ENCODE measurements at places on chromosomes 2 and 18.

DNA sequence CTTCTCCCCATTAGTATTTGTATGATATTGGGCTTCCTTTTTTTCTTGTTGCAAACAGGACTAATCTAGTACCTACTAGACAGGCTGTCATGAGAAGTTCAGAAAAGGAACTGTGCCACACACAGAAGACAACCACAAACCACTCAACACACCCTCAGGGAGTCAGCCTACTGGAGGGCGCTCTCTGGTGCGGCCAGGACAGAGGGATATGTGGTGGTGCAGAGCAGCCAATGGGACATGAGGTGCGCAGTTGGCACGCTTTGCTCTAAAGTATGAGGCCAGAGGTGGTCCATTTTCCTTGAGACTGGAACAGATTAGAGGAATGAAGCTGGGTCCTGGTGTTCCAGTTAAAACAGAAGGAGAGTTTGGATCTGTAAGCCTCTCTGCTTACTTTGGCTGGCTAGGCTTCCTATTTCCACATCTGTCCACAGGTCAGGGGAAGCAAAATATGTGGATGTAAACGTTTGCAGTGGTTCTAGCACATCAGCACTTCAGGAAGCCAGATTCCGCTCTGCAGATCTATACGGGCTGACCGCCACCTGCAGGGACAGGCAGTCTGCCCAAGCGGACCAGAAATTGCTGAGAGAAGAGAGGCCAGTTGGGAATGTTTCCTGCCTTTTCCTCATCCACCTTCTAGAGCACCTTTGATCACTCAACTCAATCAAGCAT lies 114.1 kb downstream of the GFPT1 start:
- DNase-seq: no peak

DNA sequence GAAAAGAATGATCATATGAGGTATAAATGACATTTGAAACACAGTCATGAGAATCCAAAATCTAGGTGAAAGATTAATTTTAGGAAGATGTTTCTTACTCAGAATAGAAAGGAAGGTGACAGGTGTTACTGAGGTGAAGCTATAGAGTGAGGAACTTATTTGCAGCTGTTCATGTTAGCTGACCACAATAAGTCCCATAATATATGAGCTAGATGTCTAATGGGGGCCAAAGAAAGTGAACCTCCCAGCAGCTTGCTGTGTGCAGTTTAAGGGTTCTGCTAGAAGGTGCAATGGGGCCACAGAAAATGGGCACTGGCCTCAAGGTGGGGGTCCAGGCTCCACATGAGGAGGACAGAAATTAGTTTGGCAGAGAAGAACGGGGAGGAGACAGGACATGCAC lies 1374.9 kb upstream of the CRIM1 start:
- DNase-seq: no peak

DNA sequence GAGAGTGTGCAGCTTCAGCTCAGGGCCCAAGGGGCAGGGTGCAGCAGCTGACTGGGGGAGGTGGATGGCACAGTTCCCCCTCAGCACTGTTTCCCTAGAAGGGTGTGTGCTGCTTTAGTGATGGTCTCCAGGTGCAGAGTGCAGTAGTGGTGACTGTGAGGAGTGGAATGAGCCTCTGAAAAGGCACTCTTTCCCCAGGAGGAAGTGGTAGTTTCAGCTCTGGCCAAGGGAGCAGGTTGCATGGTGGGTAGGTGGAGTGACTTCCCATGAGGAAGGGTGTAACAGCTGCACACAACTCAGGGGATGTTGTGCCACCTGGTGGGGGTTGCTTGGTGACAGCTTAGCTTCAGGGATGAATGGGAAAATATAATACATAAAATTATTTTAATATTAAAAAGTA lies 251.5 kb upstream of the NXPH2 start:
- DNase-seq: no peak

- DNase-seq: no peak
Measured at GRCh38 chr2:611519-611918, 65.7 kb downstream of the TMEM18 start.

DNA sequence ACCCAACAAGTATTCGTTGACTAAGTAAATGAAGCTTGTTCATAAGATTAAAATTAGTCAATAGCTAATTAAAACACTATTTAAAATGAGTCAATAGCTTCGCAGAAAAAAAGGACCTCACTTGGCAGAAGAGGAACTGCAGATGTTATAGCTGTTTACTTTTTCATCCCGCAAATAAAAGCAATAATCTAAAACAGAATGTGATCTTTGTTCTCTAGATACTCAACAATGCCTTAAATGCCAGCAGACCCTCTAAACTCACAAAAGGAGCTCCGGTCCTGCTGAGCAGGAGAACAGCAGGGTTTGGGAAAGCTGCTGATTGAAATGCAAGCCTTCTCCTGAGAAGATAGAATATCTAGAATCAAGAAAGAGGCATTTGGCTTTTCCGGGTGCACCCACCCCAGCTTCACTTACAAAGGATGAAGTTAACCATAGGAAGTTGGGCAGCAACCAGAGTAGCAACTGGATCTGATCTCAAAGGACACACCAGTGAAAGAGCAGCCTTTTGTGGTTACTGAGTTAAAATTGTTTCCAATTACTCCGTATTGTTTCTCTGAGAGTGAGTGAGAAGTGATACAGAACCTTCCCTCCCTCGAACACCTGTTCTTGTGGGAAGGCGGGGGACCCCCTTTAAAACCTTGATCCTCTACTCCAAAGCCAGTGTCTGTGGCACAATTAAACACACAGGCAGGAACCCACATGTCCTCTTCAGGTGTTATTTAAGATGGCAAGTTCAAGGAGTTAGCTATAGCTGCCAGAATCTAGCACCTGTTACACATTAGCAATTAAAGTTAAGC lies 6.8 kb downstream of the CCBE1 start:
- DNase-seq: no peak

DNA sequence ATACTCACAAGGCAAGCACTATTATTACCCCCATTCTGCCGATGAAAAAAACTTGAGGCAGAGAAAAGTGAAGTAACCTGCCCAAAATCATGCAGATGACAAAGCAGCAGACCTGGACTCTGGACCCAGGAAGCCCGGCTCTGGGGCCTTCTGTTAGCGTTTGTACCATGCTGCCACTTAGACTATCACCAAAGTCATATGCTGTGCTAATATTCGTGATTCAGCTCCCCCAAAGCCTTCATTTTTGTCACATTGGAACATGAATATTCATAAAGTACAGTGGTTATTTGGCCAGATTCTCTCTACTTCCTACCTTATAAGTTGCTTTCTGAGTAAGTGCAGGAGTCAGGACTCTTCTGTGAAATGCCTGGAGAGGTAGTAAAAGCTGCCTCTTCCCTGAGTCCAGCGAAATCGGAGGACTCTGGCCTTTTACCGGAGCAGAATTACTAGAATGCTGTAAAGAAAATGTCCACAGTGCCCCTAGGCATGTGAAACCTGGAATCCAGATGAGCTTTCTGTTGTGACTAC lies 86.7 kb downstream of the FTCDNL1 start:
- DNase-seq: no peak

- DNase-seq: no peak
Measured at GRCh38 chr2:157355618-157356017, 30.0 kb upstream of the ERMN start.

DNA sequence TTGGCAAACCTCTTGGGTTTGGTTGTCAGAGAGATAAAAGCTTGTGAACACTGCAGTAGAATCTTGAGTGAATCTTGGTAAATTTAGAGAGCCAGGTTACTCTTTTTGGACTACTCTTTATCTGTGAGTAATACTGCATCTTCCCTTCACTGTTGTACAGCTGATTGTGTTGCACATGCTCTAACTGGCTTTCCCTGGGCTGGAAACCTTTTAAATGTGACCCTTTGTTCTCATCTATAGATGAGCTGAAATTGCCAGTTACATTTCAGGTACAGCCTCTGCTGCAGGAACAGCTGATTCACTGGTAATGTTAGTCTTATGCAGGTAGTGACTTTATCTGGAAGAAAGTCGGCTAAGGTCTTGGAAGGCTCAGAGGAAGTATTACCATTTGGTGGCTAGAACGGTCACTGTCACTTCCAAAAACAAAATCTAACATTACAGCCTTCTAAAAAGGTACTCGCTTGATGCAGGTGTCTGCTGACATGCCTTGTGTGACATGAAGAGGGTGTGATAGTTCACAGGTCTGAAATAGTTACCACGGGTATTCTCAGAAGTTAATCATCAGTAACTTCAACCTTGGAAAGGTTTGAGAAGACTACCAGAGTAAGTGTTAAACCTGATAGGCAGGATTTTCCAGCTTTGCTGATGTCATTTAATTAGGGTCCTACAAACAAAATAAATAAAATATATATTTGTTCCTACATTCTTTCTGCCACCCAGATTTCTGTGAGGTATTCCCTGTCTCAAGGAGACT lies 851.1 kb downstream of the SLC4A3 start:
- DNase-seq: no peak

- no peak for DNase-seq
Measured at GRCh38 chr2:80527119-80527518, 222.6 kb upstream of the LRRTM1 start.

- no peak for DNase-seq
Measured at GRCh38 chr2:171566753-171567152, 44.5 kb downstream of the CYBRD1 start.

DNA sequence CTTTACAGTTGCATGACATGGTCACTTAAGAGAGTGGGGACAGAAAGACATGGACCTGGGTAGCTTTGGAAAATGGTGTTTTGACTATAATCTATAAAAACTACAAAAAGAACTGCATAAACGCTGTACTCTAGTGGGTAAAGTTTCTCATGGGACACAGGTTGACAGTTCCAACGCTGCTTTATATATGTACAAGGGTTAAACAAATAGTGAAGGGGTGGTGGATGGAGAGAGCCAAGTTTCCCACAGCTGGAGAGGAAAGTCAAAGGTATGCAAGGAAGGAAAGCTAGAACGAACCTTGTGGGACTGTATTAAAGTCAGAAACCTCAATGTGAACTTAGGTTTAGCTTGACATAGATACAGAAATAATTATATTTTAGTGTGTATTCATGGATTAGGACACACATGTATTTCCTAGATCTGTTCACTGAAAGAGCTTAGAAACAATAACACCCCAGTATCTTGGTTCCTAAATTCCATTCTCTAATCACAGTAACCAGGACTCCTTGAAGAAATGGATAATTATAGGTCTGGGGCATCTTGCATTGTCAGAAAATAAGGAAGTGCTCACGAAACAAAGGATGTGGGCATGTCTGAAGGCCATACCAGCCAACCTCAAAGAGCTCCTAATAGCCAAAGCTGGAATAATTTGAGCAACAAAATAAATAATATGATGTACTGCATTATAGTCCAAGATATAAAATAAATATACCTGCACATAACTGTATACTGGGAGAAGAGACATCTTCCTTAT lies 28.8 kb downstream of the TANC1 start:
- no peak for DNase-seq

DNA sequence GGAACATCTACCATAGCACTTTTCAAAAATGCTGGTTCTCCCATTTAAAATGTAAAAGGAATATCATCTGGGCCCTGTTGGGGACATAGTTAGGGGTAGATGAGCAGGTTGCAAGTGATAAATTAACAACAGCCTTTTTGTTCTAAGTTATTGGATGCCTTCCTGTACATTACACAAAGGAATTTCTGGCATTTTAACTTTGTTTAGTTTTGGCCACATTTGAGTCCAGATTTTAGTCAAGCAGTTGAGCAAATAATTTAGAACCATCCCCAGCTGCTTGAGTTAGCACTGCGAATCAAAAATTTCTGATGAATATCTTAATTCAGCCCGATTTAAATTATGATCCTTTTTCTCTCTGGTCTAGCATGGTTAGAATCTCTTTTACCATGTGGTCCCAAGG lies 124.4 kb downstream of the TTC27 start:
- DNase-seq: no peak

GRCh38 chr2:179612108-179612507 lies 249.3 kb downstream of the ZNF385B start:
- DNase-seq: no peak

DNA sequence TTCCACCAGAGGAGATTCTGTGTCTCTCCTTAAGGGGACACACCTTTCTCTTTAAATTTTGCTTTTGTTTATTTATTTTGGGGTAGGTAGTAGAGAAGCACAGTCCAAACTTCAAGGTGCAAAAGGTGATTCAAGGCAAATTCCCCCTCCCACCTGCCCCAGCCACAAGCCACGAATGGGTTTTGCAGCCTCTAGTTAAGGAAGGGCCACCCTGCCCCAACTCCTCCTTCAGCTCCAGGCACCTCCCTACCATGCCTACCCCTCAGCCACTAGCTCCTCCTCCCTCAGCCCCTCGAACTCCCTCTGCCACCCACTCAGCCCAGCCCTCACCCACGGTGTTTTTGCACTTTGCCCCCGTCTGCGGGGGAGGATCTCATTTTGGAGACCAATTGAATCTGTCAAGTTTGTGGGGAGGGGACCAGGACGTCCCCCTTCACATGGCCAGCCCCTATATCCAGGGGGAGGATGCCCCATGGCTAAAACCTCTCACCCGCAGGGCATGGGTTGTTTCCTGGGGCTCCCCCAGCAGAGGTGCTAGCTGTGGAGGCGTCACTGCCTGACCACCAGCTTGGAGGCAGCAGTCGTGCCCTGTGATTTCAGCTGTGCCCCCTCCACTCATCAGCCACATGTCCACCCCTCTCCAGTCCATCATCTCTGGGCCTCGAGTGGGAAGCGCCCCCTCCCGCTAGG lies 4.5 kb downstream of the HAAO start:
- DNase-seq: no peak

GRCh38 chr2:75560022-75560767 lies 544 bp downstream of the EVA1A start:
- no peak for DNase-seq

DNA sequence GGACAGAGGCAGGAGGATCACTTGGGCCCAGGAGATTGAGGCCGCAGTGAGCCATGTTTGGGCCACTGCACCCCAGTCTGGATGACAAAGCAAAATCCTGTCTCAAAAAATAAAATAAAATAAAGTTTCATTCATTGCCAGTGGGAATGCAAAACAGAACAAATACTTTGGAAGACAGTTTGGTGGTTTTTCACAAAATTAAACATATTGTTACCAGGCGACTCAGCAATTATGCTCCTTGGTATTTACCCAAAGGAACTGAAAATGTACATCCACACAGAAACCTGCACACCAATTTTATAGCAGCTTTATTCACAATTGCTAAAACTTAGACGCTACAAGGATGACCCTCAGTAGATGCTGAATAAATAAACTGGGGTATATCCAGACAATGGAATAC lies 35.8 kb downstream of the FOSL2 start:
- no peak for DNase-seq

- DNase-seq: no peak
Measured at GRCh38 chr18:48751727-48752468, 198.9 kb downstream of the SMAD7 start.

- no peak for DNase-seq
Measured at GRCh38 chr2:30371028-30371689, 75.9 kb upstream of the LCLAT1 start.

GRCh38 chr2:39686456-39686855 lies 20.7 kb downstream of the TMEM178A start:
- no peak for DNase-seq

DNA sequence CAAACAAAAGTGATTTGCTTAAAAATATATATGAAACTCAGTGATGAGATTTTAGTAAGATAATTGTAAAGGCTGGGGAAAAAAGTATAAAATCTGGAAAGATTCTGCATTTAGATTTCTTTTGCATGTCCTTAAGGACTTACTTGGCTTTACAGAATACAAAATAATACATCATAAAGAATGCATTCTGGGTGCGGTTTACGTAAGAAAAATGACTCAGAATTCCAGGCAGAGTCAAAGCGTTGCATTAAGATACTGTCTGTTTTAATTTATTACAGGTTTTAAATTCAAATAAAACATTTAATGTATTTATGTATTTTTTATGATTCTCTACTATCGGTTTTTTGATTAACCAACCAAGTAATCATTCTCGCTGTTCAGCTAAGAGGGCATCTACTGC lies 178.0 kb downstream of the SH3BP4 start:
- DNase-seq: no peak
